ENCODE measurements at places on chromosomes 6 and 20. TPM values are rescaled to one million over a fixed set of nuclear protein-coding genes. Genes with fewer than 3 reads are reported as not detected.

GRCh38 chr6:143741480-143741879, 63.7 kb downstream of the PHACTR2 start:
- DNase-seq: no peak

- peak; percentile 22 for DNase-seq
Observed at GRCh38 chr6:32666420-32667300, at the start of gene HLA-DQB1. TSS of gene HLA-DQB1 (minus strand) at chr6:32666657. CDS start at chr6:32666607, 50 bp downstream.

The C6orf15 gene
- total RNA-seq: not detected

GRCh38 chr6:48917233-48917632, 545.8 kb downstream of the MMUT start:
- DNase-seq: no peak

The SIGLEC1 gene
- total RNA-seq: not detected

GRCh38 chr20:55158446-55158845, 683.1 kb downstream of the DOK5 start:
- DNase-seq: no peak

GRCh38 chr6:135180542-135181332, at the start of gene MYB:
TSS of gene MYB (plus strand) at chr6:135181308. CDS start at chr6:135181514, 206 bp downstream.
- DNase-seq: peak; percentile 74

The PAQR8 gene
- 7.5 TPM for total RNA-seq

The PACRG gene
- total RNA-seq: 1.1 TPM

DNA sequence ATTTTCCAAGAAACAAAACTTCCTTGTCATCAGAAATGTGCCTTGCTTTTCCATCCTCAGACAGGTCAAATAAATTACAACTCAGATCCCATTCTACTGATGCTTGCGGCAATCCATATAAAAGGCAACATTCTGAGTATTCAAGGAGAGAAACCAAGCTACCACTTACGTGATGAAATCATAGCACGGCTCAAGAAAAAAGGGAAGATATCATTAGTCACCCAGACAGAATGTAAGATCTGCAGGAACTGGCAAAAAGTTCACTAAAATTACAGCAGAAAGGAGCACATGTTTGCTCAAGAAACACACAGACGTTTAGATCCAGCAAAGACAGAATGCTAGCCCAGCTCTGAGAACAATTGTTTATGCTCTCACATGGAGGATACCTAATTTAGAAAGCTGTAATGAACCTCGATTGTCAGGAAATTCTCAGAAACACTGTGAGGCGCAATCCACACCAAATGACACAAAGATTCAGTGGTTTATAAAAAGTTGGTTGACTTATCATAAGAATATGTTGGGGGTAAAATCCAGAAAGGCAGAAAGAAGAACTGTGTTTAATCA, 304.2 kb downstream of the ADGRG6 start:
- no peak for DNase-seq

- no peak for DNase-seq
Observed at GRCh38 chr20:56788041-56788670, 159.1 kb downstream of the TFAP2C start.

GRCh38 chr6:137926207-137926731, 59.2 kb downstream of the TNFAIP3 start:
- no peak for DNase-seq

The OR2B6 gene
- not detected for total RNA-seq

- no peak for DNase-seq
Observed at GRCh38 chr20:35196313-35196712, 24.4 kb downstream of the PROCR start.

The TNFRSF6B gene
- total RNA-seq: not detected

DNA sequence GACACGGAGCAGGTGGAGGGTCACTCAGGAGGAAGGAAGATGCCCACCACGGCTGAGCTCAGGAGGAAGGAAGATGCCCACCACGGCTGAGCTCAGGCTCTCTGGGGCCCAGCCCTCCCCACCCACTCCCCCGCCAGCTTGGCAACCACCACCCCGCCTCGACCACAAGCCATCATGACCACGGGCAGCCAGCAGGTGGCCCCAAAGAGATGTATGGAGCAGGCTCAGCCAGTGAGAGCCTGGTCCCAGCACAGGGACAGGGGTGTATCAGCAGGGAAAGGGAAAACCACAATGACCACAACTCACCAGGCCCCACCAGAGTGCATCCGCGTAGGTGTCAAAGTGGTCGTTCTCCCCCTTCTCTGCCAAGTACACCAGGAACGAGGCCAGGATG, 30.4 kb downstream of the KCNQ2 start:
- peak; percentile 77 for DNase-seq

The MCUR1 gene
- total RNA-seq: 39.7 TPM

The PNLDC1 gene
- total RNA-seq: not detected

DNA sequence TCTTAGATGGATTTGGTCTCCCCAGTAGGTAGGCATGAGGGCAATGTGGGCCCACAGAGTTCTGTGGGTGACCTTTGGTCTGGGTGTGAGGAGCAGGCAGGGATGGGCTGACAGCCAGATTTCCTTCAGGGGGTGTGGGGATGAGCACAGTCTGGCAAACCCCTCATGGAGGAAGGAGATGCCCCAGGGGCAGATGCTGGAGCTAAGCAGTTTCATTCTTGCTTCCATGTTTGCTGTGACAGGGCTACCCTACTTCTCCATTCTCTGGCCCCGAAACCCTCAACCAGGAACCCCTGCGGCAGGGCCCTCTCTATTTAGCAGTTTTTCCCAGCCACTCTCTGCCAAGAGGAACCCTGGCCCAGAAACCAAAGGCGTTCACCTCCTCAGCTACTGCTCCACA, 40.4 kb downstream of the GCLC start:
- no peak for DNase-seq

GRCh38 chr20:59171986-59172385, 8.4 kb downstream of the ZNF831 start:
- DNase-seq: no peak

- DNase-seq: peak; percentile 23
Observed at GRCh38 chr6:157461000-157461915, 80.3 kb downstream of the ZDHHC14 start.

DNA sequence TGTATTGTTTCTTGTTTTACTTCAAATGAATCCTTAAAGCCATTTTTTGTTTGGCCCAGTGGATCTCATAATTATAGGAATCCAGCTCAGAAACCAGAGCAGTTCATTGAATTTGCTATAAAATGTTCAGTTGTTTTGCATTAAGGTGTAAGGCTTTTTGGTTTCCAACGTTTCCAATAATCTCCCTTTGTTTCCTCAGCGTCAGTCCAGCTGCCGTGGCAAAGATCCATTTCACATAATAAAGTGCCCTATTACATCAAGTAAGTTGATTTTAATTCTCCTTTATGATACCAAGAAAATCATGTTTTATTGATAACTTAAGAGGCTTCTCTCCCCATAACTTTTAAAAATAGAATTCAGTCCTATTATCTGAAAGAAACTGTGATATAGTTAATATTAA, 472.6 kb downstream of the UTRN start:
- DNase-seq: no peak

DNA sequence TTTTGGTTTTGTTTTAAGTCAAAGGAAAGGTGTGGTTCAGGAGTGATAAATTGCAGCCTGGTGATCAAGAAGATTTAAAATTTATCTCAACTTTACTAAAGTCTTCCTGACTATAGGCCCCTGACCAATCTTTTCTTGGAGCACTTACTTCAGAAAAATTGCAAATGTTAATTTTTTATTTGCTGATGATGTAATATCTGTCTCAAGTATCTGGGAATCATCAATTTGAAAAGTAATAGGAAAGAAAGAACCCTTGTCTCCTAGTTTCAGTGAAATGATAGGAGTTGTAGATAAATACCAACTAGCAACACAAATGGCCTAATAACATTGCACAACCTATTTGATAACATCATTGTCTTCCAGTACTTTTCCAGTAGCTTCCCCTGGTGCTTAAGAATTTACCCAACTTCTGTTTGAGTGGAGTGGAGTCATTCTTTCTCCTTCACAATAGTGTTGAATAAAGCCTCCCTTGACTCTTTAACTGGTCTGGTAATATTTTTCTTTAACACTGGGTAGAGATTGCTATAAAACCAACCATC, 648.3 kb upstream of the ADGRB3 start:
- DNase-seq: no peak

GRCh38 chr20:49312661-49313060, 34.8 kb upstream of the ZNFX1 start:
- no peak for DNase-seq

The GLP1R gene
- 42.5 TPM for total RNA-seq

The CLVS2 gene
- total RNA-seq: 0.28 TPM

The HCK gene
- 0.54 TPM for total RNA-seq

The SOX12 gene
- total RNA-seq: 64.7 TPM

All from endothelial cell (in vitro differentiated cells).